ENCODE measurements at places on chromosomes 12 and 14. TPM values are rescaled to one million over a fixed set of nuclear protein-coding genes. Genes with fewer than 3 reads are reported as not detected.

ADAMTS20 gene
- total RNA-seq: 0.10 TPM

OR6C2 gene
- not detected for total RNA-seq

EMC9 gene
- 6.8 TPM for total RNA-seq

ARHGEF40 gene
- total RNA-seq: 37.2 TPM

PIK3C2G gene
- total RNA-seq: 18.1 TPM

TAS2R13 gene
- 6.2 TPM for total RNA-seq

TDG gene
- 33.8 TPM for total RNA-seq

ALX1 gene
- 0.30 TPM for total RNA-seq

GPR33 gene
- total RNA-seq: not detected
